ENCODE measurements at places on chromosomes 2 and 18. TPM values are rescaled to one million over a fixed set of nuclear protein-coding genes. Genes with fewer than 3 reads are reported as not detected.

NCKAP5 gene
- not detected for total RNA-seq

CXCR1 gene
- not detected for total RNA-seq

GRCh38 chr18:54086863-54087262 is 137.6 kb downstream of the MBD2 start:
- no peak for DNase-seq

- no peak for DNase-seq
These were observed 1110.5 kb downstream of the LRP1B start for GRCh38 chr2:141020346-141020745.
